ENCODE measurements at places on chromosomes 16 and 17.

DNA sequence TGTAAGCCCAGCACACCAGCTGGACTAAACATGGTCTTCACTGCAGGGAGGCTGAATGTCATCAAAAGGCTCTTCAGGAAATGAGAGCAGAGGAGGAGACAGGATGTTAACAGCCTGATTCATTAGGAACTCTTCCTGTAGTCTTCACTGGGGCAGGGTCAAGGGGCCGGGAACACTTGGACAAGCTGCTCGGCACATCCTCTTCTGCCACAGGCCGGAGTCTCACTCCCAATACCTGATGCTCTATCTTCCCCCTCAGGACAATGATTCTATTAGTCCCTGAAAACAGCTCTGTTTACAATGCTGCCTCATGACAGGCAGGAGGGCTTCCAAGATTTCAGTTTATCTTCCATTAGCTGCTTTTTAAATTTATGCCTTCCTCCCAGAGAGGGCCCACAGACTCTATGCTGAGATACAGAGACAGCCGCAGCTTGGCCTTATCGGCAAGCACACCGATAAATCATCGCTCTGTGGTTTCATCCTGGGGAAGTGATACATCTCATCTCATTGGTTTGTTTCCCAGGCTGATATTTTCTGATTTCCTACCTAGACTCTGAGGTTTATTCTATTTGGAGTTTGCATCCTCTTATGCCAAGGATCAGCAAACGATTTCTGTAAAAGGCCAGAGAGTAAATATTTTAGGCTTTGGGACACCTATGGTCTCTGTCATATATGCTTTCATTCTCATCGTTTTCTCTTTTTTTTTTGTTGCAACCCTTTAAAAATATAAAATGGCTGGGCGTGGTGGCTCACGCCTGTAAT is 214.0 kb upstream of the ASIC2 start:
- no peak for DNase-seq

DNA sequence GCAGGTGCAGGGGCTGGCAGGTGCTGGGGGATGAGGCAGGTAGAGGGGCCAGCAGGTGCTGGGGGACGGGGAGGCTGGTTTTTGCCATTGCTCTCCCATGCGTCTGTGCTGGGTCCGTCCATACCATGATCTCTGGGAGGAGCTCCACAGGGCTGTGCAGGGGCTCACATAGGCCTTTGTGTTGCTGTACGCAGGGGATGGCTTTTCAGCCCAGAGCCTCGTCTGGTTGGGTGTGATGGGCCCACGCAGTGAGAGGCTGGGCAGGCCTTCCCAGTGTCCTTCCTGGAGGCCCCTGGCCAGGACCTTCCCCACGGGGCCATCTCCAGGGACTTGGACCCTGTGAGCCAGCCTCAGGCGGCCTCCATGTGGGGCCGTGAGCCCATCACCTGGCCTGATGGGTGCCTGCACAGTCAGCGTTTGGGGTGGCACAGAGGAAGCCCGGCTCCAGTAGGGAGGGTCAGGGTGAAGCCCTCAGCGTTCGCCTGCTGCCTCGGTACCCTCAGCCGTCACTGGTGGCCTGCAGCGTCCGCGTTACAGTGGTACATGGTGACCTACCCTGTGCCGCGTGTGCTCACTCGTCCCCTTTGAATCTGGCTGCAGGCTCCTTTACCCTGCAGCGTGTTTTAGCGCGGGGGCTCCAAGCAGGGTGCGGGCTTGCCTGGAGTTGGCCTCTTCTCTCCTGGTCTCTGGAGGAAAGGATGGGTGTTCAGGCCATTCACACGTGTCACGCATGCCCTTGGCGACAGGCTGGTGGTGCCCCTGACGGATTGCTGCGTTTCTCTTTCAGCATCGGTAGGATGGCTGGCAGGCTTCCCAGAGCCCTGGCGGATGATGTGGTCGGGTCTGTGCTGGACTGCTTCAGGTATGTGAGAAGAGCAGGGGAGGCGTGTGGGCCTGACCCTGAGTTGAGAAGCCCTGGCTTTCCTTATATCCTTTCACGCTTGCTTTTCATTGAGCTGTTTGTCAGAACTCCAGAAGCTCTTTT is 30.6 kb downstream of the ZNF750 start:
- DNase-seq = no peak

GRCh38 chr16:55660828-55661227 is 5.0 kb downstream of the SLC6A2 start:
- DNase-seq = no peak

DNA sequence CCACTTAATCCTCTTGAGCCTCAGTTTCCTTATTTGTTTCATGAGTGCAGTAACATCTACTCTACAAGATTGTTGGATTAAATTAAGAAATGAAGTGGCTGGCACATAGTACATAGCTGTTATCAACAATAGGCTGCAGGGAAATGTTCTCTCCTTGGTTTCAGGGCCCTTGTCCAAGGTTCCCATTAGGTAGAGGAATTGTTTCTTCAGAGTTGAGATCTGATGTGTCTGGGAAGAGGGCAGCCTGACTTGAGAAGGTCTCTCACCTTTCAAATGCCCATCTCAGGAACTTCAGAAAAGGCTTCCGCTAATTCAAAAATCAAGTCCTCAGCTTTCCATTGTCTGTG is 87.6 kb downstream of the RAB11FIP4 start:
- no peak for DNase-seq

Measured in NCI-H146 (cell line).